T-cell (primary cell): ENCODE measurements at places on chromosomes 16 and 17.

- no peak for DNase-seq
Measured at GRCh38 chr16:9970796-9971195, 211.4 kb downstream of the GRIN2A start.

GRCh38 chr17:7293159-7293558 is 1.3 kb downstream of the YBX2 start:
- no peak for DNase-seq

DNA sequence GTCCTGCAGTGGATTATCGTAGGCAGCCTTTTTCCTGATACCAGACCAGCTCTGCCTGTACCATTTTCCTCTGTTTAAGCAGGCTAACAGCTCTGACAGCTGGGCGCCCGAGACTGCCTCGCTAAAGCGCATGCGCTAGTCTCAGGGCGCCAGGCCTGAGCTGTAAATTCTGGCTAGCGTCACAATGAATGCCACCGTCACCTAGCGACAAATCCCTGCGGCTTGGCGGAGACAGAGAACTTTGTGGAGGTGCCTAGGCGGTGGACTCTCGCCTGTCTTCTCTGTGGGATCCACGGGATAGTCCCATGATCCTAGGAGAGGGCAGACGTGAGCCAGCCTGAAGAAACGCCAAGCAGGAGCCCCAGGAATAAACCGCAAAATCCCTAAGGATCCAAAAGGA is 573.9 kb downstream of the KCNJ18 start:
- DNase-seq: no peak

DNA sequence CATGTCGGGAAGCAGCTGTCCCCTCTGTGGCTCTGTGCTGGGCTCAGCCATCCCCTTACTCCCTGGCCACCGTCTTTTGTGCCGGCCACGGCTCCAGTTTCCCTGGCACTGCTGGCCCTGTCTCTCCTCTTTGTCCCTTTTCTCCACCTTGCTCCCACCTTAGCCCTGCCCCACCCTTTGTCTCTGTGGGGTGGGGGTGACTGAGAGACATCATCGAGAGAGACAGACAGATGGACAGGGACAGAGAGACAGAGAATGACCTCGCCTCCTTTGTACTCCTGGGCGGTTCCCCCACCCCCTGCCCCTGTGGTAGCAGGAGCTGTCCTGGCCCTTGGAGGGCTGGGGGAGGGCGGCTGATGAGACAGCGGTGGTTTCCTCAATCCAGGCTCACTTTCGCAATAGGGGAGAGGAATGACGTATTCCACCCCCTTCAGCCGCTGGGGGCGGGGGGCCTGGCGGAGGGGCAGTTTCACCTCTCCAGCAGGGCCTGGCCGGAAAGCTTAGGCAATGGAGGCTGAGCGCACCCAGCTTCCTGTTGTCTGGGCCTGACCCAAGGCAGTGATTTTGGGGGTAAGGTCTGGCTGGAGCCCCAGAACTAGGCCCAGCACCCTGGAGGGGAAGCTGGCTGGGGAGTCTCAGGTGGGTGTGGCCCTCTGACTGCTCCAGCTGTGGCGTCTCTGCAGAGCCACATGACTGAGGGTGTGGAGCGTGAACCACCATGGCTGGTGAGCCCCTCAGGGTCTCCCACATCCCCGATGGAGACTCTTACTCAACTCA is 7.3 kb downstream of the FMNL1 start:
- DNase-seq: peak; percentile 81

- DNase-seq: no peak
Measured at GRCh38 chr16:24853169-24853824, 7.5 kb downstream of the SLC5A11 start.

DNA sequence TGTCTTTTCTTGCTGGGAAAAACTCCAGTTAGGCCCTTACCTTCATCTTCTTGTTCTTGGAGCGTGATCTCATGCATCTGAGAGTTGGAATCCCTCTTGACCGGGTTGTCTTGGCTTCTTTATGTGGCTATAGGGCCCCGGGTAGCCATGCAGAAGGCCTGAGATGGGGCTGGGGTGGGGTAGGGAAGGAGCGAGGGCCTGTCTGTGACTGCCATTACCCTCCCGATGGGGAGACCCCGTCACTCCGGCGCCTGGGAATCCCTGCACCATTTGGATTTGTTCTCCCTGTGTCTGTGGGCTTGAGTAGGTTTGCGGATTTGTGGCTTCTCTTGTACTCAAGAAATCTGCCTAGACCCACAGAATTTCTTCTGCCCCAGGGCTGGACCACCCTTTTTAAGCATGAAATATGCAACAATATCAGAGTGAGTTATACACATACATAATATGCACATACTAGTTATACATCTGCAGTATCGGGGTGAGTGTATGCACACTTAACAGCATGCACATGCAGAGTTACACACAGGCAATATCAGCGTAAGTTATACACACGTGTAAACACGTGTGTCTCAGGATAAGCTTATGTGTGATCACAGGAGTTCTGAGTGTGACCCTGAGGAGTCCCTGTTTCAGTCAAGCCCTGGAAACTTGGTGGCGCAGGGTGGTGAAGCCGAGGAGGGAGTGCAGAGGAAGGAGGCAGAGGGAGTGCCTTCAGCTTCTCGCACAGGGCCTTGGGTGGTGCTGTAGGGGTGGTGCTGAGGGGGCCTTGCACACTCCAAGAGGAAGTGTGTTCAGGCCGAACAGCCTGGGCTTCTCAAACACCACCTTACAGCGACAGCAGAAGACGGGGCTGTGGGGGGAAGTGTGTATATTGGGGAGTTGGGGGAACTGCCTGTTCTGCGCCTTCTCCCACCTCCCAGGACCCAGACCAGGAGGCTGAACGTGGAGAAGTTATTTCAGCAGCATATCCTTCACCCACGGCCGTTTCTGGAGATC is 18.5 kb downstream of the CCDC42 start:
- no peak for DNase-seq

- no peak for DNase-seq
Measured at GRCh38 chr17:34095106-34095505, 160.0 kb upstream of the CCL2 start.
